Fibroblast of gingiva (primary cell): ENCODE measurements at places on chromosomes 4 and X.
A peak's percentile ranks its signal among the peaks of the same experiment; 100 is the strongest.

GRCh38 chr4:101102114-101102742 lies 245.1 kb downstream of the PPP3CA start:
- peak; percentile 92 for DNase-seq

DNA sequence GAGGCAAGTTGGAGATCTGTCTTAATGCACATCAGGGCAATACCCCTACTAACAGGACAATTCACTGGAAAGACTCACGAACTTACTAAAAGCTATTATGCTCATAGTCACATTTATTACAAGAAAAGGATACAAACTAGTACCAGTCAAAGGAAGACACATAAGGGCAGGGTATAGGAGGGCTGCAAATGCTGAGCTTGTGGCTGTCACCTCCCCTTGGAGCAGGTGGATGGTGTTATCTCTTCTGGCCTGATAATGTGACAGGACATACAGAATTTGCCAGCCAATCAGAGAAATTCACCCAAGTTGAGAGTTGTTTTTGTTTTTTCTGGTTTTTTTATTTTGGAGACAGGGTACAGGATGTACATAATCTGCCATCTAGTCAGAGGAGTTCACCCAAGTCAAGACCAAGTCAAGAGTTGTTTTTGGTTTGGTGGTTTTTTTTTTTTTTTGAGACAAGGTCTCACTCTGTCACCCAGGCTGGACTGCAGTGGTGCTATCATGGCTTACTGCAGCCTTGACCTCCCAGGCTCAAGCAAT lies 8.8 kb downstream of the HERC5 start:
- DNase-seq: no peak

- no peak for DNase-seq
Observed at GRCh38 chr4:37438564-37439279, 194.2 kb downstream of the NWD2 start.

DNA sequence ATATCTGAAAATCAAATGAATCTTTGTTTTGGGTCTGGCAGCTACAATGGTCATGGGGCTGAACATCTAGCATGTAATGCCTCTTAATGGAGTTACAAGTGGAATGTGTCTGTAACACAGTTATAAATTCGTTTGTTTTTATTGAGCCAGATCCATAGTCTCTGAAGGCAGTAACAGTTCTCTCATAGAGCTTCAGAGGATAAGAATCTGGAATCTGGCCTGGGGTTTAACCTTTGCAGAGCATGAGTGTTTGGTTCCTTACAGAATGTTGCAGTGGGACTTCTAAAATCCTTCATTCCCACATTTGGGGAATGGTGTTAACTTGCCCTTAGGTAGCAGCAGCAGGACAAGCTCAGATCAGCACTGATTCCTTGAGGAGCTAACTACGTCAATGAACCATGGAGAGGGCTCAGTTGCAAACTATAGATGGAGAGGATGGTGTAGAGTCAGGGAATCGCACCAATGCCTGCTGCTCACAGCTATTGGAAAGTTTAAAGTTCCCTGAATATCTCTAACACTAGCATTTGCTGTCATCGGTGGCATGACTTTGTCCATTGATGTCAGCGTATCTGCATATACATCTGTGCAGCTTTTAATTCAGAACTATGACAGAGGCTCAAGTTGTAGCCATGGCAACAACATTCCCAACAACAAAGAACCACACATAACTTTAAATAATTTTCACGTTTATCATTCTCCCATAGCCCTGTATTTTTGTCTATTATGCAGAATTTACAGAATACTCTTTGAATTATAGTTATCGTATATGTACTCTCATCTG lies 72.2 kb downstream of the RASGEF1B start:
- DNase-seq: no peak

GRCh38 chr4:75848891-75849290 lies 53.4 kb downstream of the PPEF2 start:
- no peak for DNase-seq

- peak; percentile 18 for DNase-seq
Observed at GRCh38 chr4:145307763-145308430, 127.5 kb upstream of the OTUD4 start.

DNA sequence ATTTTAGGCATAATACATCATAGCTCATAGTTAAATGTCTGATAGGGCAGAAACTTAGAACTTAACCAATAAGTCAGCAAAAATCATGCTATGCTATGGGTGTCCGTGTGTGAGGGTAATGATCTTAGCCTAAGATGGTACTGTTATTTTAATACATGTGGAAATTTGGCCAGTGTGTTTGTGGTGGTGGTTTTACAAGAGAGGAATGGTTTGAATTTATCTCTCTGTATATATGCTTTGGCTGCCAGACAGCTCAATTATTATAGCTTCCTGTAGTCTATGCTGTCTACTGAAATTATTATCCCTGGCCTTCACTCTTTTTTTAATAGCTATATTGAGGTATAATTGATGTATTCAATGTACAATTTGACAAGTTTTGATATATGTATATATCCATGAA lies 21.3 kb downstream of the ZNF330 start:
- DNase-seq: no peak
